ENCODE measurements at places on chromosomes 7 and 10.

DNA sequence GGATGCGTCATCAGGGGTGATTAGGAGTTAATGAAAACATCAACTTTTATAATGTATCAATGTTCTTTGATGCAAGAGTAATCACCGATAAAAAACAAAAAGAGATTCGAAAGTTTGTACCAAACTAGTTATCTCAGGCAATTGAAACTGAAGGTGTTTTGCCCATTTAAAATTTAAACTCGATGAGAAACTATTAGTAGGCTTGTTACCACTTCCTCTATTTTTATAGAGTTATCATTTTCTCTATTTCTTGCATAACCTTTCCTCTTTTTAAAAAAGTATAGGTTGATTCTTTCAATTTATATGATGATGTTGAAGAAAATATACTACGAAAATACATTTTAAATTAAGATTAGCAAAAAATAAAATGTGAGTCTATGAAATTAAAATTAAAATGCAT lies 597.3 kb upstream of the POT1 start:
- no peak for DNase-seq

DNA sequence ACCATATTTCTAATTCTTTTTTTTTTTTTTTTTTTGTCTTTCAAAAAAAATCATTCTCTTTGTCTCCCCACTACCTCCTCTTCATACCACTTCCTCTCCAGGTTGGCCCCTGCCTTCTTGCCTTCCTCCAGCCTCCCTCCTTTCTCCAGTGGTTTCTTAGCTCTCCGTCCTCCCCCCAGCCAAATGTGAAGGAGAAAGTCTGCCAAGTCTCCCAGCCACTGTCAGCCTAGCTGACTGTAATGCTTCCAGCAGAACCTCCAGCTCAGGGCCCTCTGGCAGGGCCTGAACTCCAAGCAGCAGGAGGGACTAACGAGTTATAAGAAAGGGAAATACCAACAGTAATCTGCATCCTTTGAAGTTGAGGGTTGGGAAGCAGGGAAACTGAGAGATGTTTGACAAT lies 35.5 kb upstream of the BICC1 start:
- DNase-seq = no peak

GRCh38 chr10:125021686-125022344 lies 79.9 kb downstream of the ZRANB1 start:
- DNase-seq = no peak

GRCh38 chr10:4196771-4197390 lies 411.9 kb upstream of the KLF6 start:
- DNase-seq = no peak

GRCh38 chr7:151309311-151309710 lies 32.3 kb upstream of the NUB1 start:
- no peak for DNase-seq

GRCh38 chr7:6167587-6168476 lies 104.6 kb downstream of the CYTH3 start:
- DNase-seq = no peak

GRCh38 chr10:69864321-69864720 lies 62.6 kb downstream of the COL13A1 start:
- DNase-seq = no peak

- no peak for DNase-seq
Observed at GRCh38 chr7:94382746-94383145, 11.9 kb upstream of the COL1A2 start.

Data from stimulated activated CD8-positive, alpha-beta memory T cell treated with anti-CD3 and anti-CD28 coated beads, Interleukin-4, amount 100 ng/mL, for 1 hour (primary cell).